ENCODE measurements at places on chromosomes 2 and 18. TPM values are rescaled to one million over a fixed set of nuclear protein-coding genes. Genes with fewer than 3 reads are reported as not detected.

Gene SLC4A5
- 0.24 TPM for total RNA-seq

GRCh38 chr2:240920783-240921231 lies 14.7 kb downstream of the CROCC2 start:
- no peaks in the 10 kb centered on the region for H3K36me3 ChIP-seq
- H3K27ac ChIP-seq: no peak overlapping the region
- no peaks in the 10 kb centered on the region for H3K4me1 ChIP-seq
- H3K27me3 ChIP-seq: peaks cover 1% of the 10 kb centered on the region
- no peak overlapping the region for H3K4me3 ChIP-seq
- peak; percentile 1 for DNase-seq

Gene PROKR1
- total RNA-seq: not detected

DNA sequence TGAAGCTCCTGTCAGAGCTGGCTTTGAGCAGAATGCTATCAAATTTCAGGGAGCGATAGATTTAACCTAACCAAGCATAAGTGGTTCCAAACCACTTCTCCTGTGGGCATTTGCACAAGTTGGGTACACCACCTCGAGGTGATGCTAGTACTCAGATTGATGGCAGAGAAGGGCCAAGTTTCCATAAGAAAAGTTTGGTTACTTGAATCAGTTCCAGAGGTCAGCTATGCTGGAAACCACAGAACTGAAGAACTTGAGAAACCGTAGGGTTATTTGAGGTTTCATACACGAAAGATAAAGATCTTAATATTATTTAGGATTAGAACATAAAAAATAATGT lies 238.2 kb upstream of the SOX11 start:
- H3K4me1 ChIP-seq: no peaks in the 10 kb centered on the region
- H3K27ac ChIP-seq: no peak overlapping the region
- no peak overlapping the region for H3K4me3 ChIP-seq

GRCh38 chr2:121018136-121019061 lies 266.6 kb downstream of the TFCP2L1 start:
- H3K27ac ChIP-seq: no peak overlapping the region
- no peaks in the 10 kb centered on the region for H3K27me3 ChIP-seq
- no peaks in the 10 kb centered on the region for H3K36me3 ChIP-seq
- no peak for DNase-seq
- no peaks in the 10 kb centered on the region for H3K4me1 ChIP-seq
- H3K4me3 ChIP-seq: no peak overlapping the region

DNA sequence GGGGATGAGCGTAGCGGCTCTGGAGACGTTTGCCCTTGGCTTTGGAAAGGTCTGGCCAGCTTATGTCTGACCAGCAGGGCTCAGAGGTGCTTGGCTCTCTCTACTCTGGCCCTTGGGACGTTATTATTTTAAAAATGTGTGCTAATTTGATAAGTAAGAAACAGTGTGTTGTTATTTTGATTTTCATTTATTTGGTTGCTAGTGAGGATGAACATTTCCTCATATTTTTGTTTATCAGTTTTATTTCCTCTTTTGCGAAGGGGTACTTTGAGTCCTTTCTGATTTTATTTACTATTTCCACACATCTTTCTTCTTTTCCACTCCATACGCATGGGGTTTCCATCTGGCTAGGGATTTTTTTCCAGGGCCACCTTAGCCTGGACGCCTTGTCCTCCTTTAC lies 11.4 kb downstream of the CXCR4 start:
- H3K4me1 ChIP-seq: no peaks in the 10 kb centered on the region
- DNase-seq: no peak
- H3K4me3 ChIP-seq: no peak overlapping the region
- H3K36me3 ChIP-seq: no peaks in the 10 kb centered on the region
- no peaks in the 10 kb centered on the region for H3K27me3 ChIP-seq

Gene SLC25A52
- not detected for total RNA-seq

- H3K4me3 ChIP-seq: no peak overlapping the region
- DNase-seq: no peak
- H3K27me3 ChIP-seq: no peaks in the 10 kb centered on the region
- no peaks in the 10 kb centered on the region for H3K4me1 ChIP-seq
- no peaks in the 10 kb centered on the region for H3K36me3 ChIP-seq
- H3K27ac ChIP-seq: no peak overlapping the region
These were observed 516.3 kb upstream of the ID2 start for GRCh38 chr2:8165550-8165949.

Gene MAL
- total RNA-seq: 0.64 TPM

Gene CNDP2
- total RNA-seq: 82.8 TPM

Gene CSRNP3
- 0.27 TPM for total RNA-seq

DNA sequence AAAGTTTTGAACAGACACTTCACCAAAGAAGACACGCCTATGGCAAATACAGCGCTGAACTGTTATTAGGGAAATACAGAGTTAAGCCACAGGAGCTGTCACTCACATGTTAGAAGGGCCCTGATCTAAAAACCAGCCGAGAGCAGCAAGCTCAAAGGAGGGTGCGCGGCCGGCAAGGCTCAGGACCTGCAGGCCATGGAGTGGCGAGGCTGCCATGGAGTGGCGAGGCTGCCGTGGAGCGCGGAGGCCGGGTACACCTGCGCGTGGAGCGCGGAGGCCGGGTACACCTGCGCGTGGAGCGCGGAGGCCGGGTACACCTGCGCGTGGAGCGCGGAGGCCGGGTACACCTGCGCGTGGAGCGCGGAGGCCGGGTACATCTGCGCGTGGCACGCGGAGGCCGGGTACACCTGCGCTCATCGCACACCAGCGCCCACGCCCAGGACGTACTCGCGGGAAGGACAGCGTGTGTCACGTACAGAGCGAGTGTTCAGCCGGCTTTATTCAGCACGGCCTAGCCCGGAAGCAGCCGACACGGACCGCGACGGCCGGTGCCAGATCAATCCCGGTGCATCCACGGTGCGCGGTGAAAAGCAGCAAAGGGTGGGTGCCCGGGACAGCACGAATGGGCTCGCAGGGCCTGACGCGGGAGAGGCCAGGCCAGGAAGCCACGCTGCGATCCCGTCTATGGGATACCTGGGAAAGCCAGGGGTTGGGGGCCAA lies 68.8 kb downstream of the SLC66A2 start:
- H3K27ac ChIP-seq: no peak overlapping the region
- no peak for DNase-seq
- no peaks in the 10 kb centered on the region for H3K4me1 ChIP-seq
- no peaks in the 10 kb centered on the region for H3K36me3 ChIP-seq
- H3K27me3 ChIP-seq: no peaks in the 10 kb centered on the region

DNA sequence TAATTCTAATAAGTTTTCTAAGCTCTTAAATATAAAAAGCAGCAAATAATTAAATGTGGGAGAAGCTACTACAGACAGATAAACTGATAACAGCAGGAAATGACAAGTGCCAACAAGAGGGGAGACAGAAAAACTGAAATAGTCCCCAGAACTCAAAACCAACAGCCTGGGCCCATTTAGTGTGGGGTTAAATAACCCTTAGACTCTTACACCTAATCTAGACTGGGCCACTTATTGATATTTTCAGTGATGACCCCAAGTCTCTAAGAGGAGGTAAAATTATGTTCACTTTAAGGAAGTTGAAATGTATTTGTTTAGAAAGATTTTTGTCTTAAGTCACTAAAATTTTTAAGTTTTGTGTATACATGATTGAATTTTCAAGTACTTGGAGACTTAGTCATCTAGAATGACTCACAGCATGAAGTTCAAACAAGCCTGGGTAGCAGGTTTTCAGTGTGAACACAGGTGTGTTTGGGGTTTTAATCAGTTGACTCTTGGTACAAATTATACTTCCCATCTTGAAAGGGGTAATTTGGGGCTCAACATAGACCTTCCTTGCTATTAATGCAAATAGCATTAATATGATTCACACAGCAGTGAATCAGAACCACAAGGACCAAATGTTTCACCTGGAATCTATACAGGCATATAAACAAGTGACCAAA lies 54.9 kb upstream of the MYO3B start:
- no peak overlapping the region for H3K27ac ChIP-seq
- no peak for DNase-seq
- H3K4me3 ChIP-seq: no peak overlapping the region
- no peaks in the 10 kb centered on the region for H3K4me1 ChIP-seq

DNA sequence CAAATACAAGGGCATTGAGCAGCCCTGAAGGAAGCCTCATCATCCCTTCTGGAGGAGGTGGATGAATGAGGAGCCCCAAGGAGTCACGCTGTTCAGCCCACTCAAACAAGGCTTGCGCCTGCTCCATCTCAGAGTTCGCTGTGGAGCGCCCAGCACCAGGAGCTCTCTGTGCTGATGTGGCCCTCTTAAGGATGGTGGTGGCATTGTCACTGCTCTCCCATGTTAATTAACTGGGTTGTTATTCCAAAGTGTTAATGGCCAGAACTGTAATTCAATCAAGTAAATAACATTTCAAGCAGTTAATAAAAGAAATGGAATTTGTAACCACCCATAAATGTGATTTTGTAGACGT lies 726.0 kb upstream of the RAB6C start:
- no peaks in the 10 kb centered on the region for H3K36me3 ChIP-seq
- no peak overlapping the region for H3K4me3 ChIP-seq
- H3K27ac ChIP-seq: no peak overlapping the region
- no peak for DNase-seq
- H3K27me3 ChIP-seq: no peaks in the 10 kb centered on the region

- no peaks in the 10 kb centered on the region for H3K36me3 ChIP-seq
- no peak overlapping the region for H3K4me3 ChIP-seq
- peak; percentile 87 for DNase-seq
- no peaks in the 10 kb centered on the region for H3K27me3 ChIP-seq
These were observed 49.7 kb upstream of the ODC1 start for GRCh38 chr2:10497797-10498251.

DNA sequence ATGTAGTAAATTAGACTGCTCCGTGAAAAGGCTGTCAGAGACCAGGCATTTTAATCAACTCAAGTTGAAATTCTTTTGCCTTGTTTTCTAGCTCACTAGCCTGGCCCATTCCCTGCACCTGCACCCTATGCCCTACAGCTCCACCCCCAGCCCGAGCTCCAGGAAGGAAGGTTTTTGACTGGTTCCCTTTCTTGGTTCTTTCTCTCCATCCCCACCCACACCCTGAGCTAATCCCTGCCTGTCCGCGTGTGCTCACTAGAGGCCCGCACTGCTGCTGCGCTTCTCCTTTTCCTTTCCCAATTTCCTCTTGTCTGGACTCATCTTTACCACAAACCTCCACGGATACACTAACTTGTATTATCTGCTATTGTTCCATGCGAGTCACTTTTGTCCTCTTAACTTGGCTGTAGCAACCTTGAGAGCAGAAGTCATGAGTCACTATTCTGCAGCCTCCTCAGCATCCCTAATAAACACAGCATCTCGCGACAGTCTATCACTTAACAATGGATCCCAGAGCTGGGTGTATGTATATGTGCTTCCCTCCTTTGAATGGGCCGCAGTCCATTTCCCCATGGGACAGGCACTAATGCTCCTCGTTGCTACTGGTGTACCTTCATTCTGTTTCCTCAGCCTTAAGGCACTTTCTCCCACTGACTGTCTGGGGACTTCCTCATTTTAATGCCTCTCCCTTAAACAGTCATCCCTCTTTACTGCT lies 36.5 kb downstream of the COLEC12 start:
- DNase-seq: no peak
- H3K4me1 ChIP-seq: no peaks in the 10 kb centered on the region
- H3K4me3 ChIP-seq: no peak overlapping the region
- no peak overlapping the region for H3K27ac ChIP-seq

- H3K4me3 ChIP-seq: no peak overlapping the region
- no peaks in the 10 kb centered on the region for H3K4me1 ChIP-seq
- no peak overlapping the region for H3K27ac ChIP-seq
- no peaks in the 10 kb centered on the region for H3K27me3 ChIP-seq
- no peak for DNase-seq
These were observed 102.1 kb downstream of the SH3YL1 start for GRCh38 chr2:161729-162128.

DNA sequence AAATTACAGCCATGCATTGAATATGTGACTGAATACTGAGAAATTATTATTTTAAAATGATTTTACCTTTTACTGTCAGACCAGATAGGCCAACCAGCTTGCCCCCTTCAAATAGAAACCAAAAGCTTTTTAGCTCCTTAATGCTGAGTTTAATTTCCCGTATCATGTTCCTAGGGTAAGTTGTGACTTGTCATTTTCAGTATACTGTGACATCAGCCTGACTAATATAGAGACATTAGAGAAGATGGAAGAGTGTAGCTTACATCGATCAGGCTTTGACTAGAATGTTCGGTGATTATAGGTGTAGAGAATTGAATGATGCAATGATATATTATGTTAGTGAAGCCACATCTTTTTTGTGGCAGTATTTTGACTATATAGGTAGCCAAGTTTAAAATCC lies 50.6 kb upstream of the ZEB2 start:
- H3K36me3 ChIP-seq: no peaks in the 10 kb centered on the region
- no peak overlapping the region for H3K27ac ChIP-seq
- H3K27me3 ChIP-seq: no peaks in the 10 kb centered on the region
- H3K4me3 ChIP-seq: no peak overlapping the region

- DNase-seq: no peak
- peaks cover 67% of the 10 kb centered on the region for H3K4me1 ChIP-seq
- H3K4me3 ChIP-seq: peak overlapping the region; percentile 5
- no peaks in the 10 kb centered on the region for H3K27me3 ChIP-seq
These were observed 25.6 kb downstream of the MAP3K2 start for GRCh38 chr2:127361929-127362885.

GRCh38 chr2:15750433-15750814 lies 158.8 kb downstream of the DDX1 start:
- H3K27ac ChIP-seq: no peak overlapping the region
- no peak overlapping the region for H3K4me3 ChIP-seq

DNA sequence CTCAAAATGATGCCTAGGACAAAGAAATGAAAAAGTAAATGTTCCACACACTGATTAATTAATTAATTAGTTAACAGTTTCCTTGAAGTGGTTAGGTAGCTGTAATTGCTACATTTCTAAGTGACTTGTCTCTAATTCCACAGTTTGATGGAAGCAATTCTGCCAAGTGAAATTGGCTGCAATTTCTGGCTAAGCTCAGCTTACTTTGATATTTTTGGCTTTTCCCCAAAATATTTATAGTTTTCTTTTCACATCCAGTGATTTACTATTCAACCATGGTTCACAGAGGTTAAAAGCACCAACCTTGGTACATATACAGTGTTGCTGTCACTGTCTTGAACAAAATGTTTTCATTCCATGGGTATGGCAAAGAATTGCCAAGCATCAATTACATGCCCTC lies 459.5 kb upstream of the CDH20 start:
- no peak overlapping the region for H3K27ac ChIP-seq
- no peaks in the 10 kb centered on the region for H3K36me3 ChIP-seq
- H3K27me3 ChIP-seq: no peaks in the 10 kb centered on the region

Gene FOXI3
- total RNA-seq: not detected

Gene FTCDNL1
- total RNA-seq: 19.7 TPM

Gene C1QL2
- total RNA-seq: not detected

- H3K27ac ChIP-seq: no peak overlapping the region
- no peaks in the 10 kb centered on the region for H3K4me1 ChIP-seq
- H3K4me3 ChIP-seq: no peak overlapping the region
- DNase-seq: no peak
- no peaks in the 10 kb centered on the region for H3K36me3 ChIP-seq
- no peaks in the 10 kb centered on the region for H3K27me3 ChIP-seq
These were observed 74.6 kb upstream of the OTOS start for GRCh38 chr2:240214790-240215675.

GRCh38 chr18:13620206-13620672 lies 106.1 kb downstream of the FAM210A start:
- H3K27ac ChIP-seq: no peak overlapping the region
- DNase-seq: no peak
- no peak overlapping the region for H3K4me3 ChIP-seq
